ENCODE measurements at places on chromosomes 6 and 20.

GRCh38 chr6:34667481-34668238 lies 28.9 kb downstream of the ILRUN start:
- DNase-seq, result no peak

GRCh38 chr6:14736554-14736953 lies 509.3 kb upstream of the JARID2 start:
- DNase-seq, result no peak

- no peak for DNase-seq
Measured at GRCh38 chr20:12058216-12058615, 140.5 kb downstream of the BTBD3 start.

- no peak for DNase-seq
Measured at GRCh38 chr6:127299522-127300240, 33.0 kb downstream of the RNF146 start.

DNA sequence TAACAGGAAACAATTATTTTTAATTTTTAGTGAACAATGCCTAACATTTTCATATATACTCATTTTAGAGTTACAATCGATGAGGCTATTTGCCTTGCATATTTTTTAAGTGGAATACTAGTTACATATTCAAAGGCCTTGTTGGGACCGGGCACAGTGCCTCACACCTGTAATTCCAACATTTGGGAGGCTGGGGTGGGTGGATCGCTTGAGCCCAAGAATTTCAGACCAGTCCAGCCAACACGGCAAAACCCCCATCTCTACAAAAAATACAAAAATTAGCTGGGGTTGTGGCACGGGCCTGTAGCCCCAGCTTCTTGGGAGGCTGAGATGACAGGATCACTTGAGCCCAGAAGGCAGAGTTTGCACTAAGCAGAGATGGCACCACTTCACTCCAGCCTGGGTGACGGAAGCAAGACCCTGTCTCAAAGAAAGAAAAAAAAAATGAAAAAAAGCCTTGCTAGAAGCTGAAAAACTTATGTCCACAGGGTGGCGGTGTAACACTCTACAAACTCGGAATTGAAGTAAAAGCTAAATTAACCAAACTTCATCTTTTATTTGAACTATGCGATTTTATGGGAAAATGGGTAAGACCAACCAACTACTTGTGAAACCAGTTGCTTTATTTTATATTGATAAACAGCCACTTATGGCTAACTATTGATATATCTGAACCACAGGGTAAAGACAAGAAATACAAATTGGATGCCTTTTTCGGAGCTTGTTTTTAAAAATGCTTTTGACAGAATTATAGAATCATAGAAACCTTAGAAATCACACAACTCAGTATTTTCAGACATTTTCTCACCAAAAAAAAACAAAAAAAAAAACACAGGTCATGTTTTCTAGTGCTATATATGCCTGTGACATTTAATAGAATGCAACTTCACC lies 24.1 kb upstream of the ROS1 start:
- DNase-seq, result no peak

DNA sequence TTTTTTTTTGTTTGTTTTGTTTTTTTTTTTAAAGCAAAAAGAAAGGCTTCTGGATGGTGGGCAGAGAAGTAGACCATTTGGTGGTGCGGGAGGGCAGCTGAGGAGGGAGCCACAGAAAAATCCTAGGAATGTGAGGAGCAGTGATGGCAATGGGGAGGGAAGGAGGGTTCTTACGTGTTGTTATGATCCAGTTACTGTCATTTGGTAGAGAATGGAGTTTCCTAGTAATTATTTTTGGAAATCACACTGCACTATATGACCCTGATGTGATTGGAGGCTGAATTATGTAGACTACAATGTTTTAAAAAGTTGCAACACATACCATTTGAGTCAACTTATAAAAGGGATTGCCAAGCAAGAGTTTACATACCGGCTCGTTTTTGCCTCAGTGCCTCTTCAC lies 22.1 kb downstream of the ADGRF5 start:
- DNase-seq, result no peak

DNA sequence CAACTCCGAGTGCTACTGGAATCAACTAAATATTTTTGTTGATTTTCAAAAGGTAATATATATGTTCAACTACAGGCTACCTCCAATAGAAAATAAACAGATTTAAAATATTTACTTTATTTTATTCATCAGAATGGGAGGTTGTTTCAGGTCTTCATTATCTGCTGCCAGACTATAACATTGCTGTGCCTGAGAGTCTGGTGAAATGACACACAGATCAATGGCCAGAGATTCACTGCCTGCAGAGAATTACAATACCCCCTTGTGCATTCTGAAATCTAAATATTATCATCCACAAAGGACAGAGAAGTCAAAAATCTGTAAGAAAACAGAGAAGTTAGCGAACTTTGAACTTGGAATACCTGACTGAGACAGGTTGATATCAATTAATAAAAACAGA lies 667.8 kb upstream of the GJE1 start:
- DNase-seq, result no peak

- no peak for DNase-seq
Measured at GRCh38 chr6:71486461-71486860, 197.8 kb downstream of the OGFRL1 start.

- no peak for DNase-seq
Measured at GRCh38 chr20:5714261-5715041, 35.8 kb upstream of the SHLD1 start.

GRCh38 chr6:39344821-39345280 lies 22.3 kb upstream of the KCNK16 start:
- no peak for DNase-seq

GRCh38 chr20:2984028-2984501 lies 59.4 kb upstream of the GNRH2 start:
- no peak for DNase-seq

DNA sequence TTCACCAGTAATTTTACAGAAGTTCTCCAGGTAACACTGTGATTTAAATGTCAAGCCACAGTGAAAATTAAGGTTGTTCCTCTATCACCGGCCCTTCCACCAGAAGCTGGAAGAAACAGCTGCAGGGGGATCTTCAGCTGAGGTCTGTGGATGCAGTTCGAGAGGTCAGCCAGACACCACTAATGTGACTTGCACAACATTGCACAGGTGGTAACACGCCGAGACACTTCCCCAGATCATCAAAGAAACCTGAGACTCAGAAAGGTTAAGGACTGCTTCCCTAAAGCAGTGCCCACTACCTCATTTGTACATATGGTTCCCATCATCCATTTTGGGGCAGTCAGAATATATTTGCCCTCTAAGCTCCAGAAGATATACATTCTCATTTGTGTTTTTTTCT lies 8.1 kb upstream of the SERPINB9 start:
- no peak for DNase-seq

DNA sequence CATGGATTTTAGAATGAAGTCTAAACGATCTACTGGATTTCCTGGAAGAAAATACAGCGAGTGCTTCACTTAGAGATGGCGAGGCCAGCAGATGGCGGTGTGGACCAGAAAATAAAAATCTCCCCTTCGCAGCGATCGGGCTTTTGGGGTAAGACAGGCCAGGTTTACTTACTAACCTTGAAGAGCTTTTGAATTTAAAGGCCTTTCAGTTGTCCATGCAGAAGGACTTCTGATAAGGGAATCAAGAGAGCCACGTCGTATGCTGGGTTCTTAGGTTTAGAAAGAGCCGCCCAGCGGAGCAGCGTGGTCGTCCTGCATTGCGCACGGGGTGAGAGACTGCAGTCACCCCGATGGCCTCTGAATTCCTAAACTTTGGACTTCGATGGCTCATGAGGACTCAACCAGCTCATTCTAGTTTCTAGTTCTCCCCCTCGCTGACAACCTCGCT lies 125.2 kb upstream of the RALGAPA2 start:
- DNase-seq, result no peak

GRCh38 chr6:15439410-15440025 lies 193.6 kb downstream of the JARID2 start:
- no peak for DNase-seq

DNA sequence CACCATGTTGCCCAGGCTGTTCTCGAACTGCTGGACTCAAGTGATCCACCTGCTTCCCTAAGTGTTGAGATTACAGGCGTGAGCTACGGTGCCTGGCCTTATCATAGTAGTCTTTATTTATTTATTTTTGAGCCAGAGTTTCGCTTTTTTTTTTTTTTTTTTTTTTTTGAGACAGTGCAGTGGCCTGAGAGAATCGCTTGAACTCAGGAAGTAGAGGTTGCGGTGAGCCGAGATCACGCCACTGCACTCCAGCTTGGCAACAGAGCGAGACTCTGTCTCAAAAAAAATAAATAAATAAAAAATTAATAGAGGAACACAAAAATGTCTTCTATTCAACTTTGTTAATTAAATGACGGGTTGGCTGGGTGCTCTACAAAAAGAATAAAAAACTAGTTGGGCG lies 12.9 kb downstream of the MAPRE1 start:
- no peak for DNase-seq

GRCh38 chr20:24917797-24918578 lies 31.1 kb upstream of the CST7 start:
- DNase-seq, result no peak

DNA sequence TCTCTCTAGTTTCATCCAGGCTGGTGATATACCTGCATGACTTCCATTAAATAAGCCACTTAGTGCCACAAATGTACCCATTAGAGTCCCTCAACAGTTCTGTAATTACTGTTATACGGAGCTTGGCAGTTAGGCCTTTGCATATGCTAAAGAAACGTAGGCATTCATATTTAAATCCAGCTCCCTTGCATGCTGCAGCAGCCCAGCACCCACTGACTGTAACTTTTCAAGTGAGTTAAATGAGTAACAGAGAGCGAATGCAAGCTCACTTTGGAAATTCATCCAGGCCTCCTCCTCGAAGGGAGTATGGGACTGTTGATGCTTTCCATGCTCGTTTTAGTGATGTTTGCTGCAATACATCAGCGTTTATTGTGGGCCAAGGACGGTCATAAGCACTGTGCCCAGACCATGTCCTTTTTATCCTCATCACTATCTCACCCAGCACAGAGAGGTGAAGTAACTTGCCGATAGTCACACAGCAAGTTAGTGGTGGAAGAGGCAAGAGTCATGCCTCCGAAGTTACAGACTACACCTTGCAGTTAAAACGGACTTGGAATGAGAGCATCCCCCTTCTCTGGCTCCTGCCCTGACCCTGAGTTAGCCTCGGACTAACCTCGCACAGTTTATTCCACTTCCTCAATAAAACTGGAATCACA lies 179.4 kb upstream of the PDE10A start:
- no peak for DNase-seq

DNA sequence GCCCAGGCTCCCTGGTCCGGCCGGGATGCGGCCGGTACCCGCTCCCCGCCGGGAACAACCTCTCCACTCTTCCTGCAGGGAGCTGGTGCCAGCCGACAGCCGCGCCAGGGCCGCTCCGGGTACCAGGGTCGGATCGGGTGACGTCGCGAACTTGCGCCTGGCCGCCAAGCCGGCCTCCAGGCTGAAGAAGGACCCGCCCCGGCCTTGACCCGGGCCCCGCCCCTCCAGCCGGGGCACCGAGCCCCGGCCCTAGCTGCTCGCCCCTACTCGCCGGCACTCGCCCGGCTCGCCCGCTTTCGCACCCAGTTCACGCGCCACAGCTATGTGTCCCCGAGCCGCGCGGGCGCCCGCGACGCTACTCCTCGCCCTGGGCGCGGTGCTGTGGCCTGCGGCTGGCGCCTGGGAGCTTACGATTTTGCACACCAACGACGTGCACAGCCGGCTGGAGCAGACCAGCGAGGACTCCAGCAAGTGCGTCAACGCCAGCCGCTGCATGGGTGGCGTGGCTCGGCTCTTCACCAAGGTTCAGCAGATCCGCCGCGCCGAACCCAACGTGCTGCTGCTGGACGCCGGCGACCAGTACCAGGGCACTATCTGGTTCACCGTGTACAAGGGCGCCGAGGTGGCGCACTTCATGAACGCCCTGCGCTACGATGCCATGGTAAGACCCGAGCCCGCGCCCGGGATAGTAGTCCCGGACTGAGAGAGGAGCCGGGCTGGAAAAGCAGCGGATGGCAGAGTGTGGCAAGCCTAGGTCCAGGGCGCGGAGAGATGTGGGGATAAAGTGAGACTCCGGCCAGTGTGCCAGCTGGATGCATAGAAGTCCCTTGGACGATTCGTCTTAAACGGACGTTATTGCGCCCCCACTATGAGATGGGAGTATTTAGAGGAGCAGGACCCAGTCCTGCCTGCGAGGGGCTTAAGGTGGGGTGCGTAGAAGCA lies at the start of gene NT5E:
NT5E (plus strand) TSS at position 266 of the 942 bp plus-strand sequence; CDS start at position 323, 57 bp downstream.
- DNase-seq, result peak; percentile 88

- DNase-seq, result no peak
Measured at GRCh38 chr6:149393002-149393679, 6.9 kb upstream of the SUMO4 start.

- no peak for DNase-seq
Measured at GRCh38 chr20:35252037-35252461, 25.6 kb downstream of the MMP24 start.

DNA sequence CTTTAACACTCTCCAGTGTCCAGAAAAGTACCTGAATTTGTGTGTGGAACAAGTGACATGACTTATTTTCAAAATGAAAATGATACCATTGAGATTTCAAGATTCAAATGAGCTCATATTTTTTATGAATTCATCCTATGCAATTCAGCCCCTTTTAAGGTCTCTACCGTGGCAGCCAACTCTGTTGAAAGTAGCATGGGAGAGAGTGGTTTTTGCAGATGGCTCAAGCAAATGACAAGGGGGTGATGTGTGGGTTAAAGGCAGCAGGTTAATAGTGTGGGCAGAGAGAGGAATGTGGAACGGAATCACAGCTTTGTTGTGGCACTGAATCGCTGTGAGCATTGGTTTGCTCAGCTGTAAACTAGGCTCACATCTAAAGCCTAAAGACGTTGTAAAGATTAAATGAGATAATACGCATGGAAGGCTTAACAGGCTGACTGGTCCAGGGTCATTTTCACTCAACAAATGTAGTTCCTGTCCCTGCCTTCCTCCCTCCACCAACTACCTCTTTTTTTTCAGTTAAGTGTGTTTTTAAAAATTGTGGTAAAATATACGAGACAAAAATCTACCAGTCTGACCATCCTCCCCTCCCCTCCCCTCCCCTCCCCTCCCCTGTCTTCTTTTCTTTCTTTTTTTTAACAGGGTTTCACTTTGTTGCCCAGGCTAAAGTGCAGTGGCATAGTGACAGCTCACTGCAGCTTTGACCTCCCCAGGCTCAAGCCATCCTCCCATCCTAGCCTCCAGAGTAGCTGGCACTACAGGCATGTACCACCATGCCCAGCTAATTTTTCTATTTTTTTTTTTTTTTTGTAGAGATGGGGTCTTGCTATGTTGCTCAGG lies 114.7 kb upstream of the ZNF217 start:
- no peak for DNase-seq

All from coronary artery (tissue), 2 donors.